ENCODE measurements at places on chromosomes 5 and 9.

DNA sequence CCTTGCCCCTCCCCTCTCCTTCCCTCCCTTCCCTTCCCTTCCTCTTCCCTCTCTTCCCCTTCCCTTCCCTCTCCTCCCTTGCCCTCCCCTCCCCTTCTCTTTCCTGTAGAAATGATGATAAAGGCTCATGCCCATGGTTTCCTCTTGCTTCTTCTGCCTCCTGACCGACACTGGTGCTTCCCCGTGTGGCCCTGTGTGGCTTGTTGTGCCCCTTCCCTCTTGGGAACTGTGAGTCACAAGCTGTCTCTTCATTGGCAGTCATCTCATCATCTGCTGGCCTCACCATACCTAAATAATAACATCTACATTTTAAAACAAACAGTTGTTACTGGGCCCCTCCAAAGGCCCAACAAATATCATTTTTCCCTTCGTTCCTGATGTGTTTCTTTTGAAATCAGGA lies 11.7 kb upstream of the CARNMT1 start:
- DNase-seq: peak; percentile 34

DNA sequence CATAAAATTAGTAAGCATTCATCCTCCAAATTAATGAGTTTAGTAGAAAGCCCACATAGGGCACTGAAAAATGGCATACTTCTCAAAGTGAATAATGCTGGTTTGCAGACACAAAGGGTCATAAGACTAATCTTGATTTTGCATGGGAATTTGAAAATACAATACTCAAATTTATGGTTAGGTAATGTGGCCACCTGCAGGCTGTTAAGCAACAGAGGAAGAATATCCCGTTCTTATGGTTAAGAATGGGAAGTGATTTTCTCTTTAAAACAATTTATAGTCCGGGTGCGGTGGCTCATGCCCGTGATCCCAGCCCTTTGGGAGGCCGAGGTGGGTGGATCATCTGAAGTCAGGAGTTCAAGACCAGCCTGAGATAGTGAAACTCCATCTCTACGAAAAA lies 9.4 kb upstream of the PLCXD3 start:
- no peak for DNase-seq

DNA sequence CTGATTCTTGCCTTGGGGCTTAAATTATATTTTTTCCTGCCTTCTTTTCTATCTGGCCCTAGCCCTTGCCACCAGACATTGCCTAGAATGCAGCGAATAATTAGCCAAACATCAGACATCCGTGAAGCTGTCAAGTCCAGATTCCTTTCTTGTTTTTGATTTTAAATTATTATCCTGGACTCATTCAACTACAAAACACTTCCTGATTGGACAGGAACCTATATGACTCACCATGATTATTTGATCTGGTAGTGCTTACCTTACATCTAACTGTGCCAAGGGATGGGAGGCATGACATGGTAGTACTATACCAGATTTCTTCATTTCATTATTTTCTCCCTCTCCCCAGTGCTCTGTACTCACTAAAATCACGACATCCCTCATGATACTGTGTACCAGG lies 829.6 kb downstream of the TLR4 start:
- DNase-seq: no peak

DNA sequence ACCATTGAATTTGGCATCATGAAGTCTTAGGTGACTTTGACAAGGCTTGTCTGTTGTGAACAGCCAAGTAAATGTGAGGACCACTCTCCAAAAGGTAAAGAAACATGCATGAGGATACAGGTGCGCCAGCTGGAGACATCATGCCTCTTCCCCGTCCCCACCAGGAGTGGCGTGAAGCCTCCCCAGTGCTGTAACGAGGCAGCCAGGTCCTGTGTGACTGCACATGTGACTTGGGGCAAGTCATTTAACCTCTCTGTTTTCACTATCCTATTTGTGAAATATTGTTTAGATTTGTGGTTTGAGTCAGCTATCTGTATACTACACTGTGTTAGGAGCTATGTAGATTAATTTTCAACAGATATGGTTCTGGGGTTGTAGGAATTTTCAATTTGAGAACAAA lies 65.0 kb downstream of the DOCK8 start:
- no peak for DNase-seq

- no peak for DNase-seq
These were observed 29.4 kb upstream of the TMEM250 start for GRCh38 chr9:136147890-136148714.

- no peak for DNase-seq
These were observed 55.5 kb downstream of the PRRC1 start for GRCh38 chr5:127572930-127573329.

- no peak for DNase-seq
These were observed 72.5 kb downstream of the STK10 start for GRCh38 chr5:172115541-172115982.

DNA sequence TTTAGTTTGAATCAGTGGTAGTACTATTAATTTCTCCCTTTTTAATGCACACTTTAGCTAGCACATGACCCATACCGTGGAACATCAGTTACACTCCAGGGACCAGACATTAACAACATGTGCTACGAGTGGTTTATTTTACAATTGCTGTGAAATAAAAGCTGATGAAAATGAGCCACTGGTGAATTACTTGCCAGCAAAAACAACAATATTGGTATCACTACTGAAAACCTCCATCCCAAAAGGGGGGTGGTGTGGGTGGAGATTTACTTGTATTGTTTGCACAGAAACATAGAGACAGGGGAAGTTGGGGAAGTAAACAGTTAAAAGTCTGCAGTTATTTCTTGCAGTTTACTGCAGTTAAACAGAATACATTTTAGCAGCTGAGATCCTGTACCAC lies 369.6 kb upstream of the GRAMD2B start:
- DNase-seq: no peak

GRCh38 chr9:6564360-6564759 lies 81.2 kb downstream of the GLDC start:
- peak; percentile 59 for DNase-seq

GRCh38 chr5:37211661-37212060 lies 37.5 kb downstream of the CPLANE1 start:
- peak; percentile 6 for DNase-seq

DNA sequence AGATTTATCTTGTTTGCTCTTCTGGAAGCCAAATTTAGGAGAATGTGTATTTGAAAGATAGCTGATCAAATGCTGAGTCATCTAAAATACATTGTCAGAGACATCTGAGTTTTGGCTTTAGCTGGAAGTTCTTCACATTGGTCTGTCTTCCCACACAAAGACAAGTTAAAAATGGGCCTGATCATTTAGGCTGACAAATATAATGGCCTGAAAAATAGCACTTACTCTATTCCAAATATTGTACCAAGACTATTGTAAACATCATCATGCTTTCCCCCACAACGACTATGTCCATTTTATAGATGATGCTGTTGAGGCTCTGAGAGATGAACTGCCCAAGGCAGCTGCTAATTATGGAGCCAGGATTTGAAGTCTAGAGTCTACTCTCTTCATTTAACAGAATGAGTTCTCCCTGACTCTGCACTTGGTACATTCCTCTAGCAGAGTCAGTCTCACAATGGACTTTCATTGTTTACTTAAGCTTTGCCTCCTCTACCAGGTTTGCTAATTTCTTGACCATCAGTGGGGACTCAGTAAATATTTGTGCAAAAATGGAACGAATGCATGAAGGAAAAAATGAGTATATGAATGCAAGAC lies 619.4 kb upstream of the KLF4 start:
- DNase-seq: peak; percentile 28

DNA sequence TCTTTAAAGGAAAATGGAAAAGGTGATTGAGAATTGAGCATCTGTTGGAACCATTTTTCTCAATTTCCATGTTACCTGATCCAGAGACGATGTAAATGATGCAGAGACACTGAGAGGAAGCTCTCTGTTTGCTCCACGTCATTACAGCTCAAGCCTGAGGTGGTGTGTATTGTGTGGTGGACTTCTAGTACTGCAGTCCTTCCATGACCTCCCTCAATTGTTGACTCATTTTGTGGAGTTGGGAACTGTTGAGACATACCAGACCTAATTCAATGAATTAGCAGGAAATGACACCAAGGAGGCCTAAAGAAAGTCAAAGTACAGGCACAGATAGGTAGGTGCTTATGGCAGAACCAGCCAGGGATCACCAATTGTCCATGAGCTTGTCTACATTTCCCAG lies 15.6 kb upstream of the LVRN start:
- peak; percentile 30 for DNase-seq

GRCh38 chr9:103867886-103868285 lies 226.2 kb upstream of the SMC2 start:
- peak; percentile 58 for DNase-seq

DNA sequence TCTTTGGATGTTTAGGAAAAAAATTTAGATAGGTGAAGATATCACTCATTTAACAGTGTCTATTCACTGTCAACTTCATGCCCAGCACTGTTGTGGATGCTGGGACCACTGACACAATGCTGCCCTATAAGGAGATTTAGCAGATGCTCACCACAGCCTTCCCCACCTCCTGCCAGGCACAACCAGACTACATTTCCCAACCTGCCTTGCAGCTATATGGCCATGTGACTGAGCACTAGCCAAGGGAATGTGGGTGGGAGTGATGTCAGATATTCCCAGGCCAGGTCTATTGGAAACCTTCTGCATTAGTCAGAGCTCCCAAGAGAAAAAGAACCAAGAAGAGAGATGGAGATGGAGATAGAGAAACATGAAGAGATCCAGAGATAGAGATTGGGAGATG lies 302.6 kb upstream of the TAS2R1 start:
- peak; percentile 87 for DNase-seq

DNA sequence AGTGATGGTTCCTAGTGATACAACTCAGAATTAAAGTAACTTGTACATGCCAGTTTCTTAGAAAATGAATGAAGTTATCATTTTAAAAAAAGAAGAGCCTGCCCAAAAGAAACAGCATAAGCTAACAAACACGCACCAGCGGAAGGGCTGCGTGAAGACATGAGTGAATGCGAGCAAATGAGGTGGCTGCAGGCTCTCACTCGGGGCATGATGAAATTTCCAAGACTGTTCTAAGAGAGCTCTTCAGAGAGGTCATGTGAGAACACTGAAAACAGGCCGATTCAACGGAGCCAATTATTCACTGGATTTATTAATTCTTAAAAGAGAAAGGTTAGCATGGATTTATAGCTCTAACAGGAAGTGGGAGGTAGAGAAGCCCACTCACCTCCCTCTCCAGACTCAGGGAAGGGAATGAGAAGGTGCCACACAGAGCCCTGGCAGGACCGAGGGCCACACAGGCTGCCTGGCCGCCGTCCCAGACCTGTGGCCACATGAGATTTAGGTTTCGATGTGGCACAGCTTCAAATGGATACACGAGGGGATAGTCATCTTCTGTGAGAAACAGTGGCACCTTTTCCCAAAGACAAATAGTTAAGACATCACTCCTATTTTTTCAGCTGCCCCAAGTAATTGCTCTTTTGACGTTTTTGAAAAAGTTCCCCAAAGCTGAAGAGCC lies 55.5 kb downstream of the HABP4 start:
- DNase-seq: no peak

DNA sequence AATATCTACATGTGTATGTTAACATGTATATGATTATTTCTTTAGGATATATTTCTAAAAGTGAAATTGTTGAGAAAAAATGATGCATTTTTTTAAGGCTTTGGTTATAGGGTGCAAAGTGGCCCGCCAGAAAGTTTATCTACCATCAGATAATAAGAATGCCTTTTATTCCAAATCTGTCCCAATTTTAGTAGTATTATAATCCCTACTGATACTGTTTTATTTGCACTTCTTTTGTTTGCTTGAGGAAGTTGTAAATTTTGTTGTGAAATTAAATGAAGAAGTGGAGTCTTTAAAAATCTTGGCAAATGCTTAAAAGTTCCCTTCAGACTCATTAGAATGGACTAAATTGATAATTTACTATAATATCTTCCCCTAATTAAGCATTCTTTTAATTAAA lies 73.0 kb downstream of the NIPBL start:
- DNase-seq: no peak

DNA sequence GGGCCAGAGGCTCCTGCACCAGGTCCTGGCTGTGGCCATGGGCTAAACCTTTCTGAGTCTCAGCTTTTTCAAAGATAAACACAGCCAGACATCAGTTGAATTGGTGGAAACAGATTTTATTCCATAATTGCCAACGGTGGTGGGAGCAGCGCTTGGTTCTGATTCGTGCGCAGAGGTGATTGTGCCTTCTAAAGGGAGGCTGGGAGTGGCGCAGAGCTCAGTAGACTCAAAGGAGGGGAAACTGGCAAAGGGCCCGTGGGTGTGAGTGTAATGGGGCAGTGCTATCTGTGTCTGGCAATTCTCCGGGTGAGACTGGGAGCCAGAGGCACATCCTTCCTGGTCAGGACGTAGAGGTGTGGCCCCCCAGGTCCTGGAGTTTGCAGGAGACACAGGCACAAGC lies 169.4 kb upstream of the PPP1R26 start:
- DNase-seq: no peak

DNA sequence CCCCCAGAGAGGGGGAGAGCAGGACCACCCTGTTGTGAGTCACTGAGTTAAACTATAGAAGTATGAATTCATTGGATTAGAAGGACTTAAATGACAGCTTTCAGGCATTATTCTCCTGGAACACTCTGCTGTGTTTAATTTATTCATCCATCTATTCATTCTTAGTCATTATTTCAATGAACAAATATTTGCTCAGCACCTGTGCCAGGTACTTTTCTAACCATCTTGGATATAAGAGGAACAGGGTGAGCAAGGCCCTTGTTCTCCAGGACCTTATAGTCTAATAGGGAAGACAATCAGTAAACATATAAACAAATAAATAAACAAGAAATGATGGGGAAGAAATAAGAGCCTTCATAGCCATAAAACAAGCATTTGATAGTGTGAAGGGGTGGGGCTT lies 483.9 kb upstream of the BRINP1 start:
- DNase-seq: no peak

DNA sequence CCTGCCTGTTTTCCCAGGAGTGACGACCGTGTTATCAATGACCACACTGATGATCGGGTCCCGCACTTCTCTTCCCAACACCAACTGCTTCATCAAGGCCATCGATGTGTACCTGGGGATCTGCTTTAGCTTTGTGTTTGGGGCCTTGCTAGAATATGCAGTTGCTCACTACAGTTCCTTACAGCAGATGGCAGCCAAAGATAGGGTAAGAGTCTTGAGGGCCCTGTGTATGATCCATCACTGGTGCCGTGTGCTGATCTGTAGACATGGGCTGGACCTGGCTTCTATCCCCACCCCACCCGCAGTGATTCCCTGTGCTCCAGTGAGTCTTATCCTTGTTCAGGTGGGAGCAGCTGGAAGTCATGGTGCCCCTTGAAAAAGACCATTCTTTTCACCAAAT lies 26.0 kb downstream of the GABRP start:
- DNase-seq: peak; percentile 44

DNA sequence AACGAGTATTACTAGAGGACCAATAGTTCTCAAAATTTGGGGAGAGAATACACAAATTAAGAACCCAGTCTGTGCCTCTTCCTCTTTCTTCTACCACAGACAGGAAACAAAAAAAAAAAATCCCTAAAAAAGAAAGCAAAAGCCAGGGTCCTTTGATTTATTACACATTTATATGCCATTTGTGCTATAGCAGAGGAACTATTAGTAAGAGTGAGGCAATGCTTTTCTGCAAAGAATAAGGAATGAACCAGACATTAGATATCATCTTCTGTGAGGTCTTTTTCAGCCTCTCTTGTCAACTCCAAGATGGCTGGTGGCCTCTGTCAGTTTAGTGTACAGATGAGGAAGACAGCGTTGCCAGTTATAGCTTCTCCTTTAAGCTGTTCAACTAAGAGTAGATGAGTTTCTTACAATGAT lies 127.6 kb downstream of the RFX3 start:
- no peak for DNase-seq

GRCh38 chr5:6466975-6467567 lies 18.4 kb downstream of the UBE2QL1 start:
- DNase-seq: no peak

GRCh38 chr5:159548517-159548916 lies 218.2 kb upstream of the IL12B start:
- no peak for DNase-seq

GRCh38 chr9:109181284-109181683 lies 14.2 kb upstream of the FRRS1L start:
- DNase-seq: no peak
